GM20000 (cell line): ENCODE measurements at places on chromosomes 11 and 22.

DNA sequence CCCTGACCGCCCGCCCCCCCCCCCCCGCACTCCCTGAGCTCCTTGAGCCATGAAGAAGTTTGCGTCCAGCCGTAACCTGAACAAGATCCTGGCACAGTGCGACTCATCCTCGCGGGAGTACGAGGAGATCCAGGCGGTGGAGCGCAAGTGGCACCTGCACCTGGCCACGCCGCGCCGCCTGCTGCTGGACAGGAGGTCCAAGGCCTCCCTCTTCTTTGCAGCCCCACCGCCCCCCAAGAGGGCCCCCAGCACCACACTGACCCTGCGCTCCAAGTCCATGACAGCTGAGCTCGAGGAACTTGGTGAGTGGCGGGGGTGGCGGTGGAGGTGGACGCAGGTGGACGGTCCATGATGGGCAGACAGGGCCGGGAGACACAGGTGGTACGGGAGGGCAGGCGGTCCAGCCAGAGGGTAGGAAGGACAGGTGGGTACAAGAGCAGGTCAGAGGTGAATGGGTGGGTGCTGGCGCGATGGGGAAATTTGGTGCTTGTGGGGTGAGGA, 32.1 kb upstream of the ACR start:
- no peak for DNase-seq

DNA sequence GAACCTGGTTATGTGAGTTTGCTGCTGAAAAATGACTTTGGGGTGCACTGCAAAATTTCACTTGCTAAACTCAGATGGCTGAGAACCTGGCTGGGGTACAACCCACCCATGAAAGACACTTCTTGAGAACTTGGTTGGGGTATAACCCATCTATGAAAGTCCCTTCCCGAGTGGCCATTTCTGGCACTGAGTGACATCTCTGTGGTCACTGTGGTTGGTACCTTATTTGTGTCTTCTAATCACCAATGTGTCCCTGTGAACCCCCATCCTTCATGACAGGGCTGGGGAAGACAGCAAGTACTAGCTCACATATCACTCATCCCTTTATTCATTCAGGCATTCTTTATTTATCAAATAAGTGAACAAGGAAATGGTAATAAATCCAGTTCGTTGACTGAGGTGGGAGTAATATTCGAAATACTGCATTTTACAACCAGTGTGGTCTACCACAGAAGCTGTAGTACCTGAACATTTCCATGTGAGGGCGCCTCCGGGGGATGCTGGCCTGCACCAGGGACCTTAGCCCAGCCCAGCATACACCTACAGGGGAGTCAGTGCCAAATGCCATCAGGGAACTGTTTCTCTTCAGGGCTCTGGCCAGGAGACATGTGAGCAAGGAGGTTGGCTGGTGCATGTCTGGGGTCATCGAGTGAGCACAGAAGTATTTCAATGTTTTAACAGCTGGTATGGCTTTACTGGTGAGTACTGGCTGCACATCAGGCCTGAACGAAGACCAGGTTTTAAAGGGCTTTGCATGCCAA, 122.1 kb downstream of the CSNK2A3 start:
- DNase-seq = peak; percentile 35

DNA sequence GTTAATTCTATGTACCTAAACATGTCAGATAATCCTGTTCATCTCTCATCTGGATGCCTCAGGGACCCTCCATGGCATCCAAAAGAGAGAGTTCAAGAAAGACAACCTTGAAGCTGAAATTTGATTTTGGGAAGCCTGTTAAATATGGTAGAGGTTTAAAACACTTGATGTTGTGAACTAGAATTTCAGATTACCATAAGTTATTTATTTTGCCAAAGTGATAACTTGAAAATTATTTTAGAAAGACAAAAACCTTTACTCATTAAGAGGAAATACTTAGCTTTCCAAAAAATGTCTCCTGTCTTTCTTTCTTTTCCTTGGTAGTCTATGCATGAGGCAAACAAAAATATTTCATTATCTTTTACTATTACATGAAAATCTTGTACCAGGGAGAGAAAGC, 714.0 kb downstream of the NTM start:
- no peak for DNase-seq

DNA sequence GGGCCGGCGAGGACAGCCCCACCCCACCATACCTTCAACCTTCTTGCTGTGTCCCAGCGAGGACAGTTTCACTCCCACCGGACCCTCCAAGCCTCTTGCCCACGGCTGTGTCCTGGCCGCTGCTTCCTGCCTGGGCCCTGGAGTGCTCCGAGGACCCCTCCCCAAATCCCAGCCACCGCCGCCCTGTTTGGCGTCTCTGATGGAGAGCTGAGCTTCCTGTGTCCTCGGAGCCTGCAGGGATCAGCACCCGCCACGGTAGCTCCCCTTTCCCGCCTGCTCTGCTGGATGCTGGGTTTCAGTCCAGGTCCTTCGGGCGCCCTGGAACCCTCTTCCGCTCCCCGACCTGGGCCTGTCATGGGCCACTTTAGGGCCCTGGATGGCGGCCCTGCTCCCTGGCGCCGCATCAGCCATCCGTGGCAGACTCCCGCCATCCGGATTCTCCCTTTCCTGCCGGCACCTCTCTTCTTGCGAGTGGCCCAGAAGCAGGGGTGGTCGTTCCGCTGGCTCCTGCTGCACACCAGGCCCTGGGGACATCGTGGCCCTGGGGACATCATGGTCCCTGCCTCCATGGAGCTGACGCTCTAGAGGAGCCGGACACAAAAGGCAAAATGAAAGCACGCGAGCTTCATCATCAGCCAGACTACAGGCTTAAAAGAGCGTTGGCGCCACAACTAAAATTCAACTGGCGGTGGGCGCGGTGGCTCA, 34.3 kb upstream of the GAL start:
- no peak for DNase-seq
